Right ventricle myocardium superior (tissue), 1 donor: ENCODE measurements at places on chromosomes 3 and 15. TPM values are rescaled to one million over a fixed set of nuclear protein-coding genes. Genes with fewer than 3 reads are reported as not detected.

DNA sequence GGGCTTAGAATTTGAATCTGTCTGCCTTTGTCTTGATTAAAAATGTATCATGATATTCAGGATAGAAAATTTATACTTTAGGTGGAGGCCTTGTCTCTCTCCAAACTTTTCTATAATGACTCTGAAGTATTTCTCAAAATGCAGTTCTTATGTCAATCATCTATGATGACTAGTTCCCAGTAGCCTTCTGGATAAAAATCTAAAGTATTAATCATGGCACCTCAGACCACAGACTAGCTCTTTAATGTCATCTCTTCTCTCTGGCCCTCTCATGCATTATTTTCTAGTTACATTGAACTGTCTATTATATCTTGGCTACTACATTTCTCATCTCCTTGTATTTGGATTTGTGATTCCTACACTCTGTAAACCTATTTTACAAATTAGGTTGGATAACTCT lies 96.9 kb downstream of the ZPLD1 start:
- no peak for DNase-seq

- no peak for DNase-seq
Measured at GRCh38 chr3:98764472-98764884, 1.3 kb downstream of the ST3GAL6 start.

DNA sequence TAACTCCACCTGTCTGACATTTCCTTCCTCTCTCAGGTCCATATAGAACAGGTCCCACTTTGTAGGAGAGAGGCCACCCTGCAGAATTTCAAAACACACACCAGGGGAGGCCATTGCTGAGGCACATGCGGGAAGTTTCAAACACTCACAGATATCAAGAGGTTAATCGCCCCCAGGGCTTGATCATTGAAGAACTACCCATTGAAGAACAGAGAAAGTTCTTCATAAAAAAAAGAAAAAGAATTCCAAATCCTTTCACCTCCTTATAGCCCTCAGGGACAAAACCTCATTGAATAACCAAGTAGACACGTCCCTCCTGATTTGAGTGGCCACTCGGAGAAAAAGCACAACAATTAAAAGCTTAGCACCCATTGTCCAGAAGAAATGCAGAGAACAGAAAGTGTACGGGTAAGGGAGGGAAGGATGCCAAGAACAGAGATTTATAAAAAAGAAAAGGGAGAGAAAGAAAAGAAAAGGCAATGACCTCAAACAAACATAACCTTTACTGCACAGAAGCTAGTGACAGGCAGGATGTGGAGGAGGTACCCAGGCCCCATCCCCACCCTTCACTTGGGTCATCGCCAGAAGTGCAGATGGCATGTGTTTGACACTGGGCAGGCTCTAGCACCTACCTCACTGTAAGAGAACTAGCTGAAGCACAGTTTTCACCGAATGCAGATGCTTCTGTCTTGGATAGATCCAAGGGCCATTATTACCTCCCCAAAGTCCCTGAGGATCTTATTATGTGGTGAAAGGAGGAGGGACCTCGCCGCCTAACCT lies 112.3 kb upstream of the HES1 start:
- no peak for DNase-seq

DNA sequence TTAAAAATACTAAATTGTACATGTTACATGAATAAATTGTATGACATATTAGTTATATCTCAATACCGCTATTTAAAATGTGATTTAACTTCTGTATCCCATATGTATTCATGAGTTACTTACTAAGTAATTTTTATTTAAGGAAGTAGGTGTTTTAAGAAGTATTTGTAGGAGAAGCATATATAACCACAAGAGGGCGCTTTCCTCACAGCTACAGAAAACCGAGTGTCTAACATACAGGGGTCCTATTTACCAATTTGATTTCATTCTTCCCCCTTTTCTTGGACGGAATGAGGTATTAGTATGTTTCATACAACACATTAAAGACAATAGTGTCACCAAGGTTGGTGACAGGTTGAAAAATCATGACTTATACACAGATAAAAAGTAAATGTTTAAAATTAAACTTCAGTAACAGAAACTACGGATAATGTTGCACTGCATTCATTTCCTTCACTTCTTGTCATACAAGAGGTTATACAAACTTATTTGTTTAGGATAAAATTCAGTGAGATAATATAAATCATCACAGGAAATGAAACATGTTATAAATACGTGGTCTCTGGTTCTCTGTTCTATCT lies 253.6 kb downstream of the MAGI1 start:
- no peak for DNase-seq

DNA sequence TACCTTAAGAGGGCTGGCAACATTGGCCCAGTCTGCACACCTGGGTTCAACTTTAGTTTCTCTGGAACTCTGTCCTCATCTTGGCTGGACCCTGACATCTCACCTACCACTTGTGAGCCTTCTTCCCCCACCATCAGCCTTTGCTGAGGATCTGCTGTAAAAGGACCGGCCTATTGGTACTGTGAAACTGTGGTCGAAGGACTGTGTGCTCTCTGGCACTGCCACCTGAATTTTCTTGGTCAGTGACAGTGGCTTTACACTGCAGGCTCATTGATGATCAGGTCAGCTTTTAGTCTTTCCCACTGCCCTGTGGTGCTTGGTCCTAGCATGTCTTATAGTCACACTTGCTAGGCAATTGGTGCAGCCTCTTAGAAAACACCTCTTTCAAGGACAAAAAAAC lies 86.9 kb downstream of the PEX5L start:
- no peak for DNase-seq

- DNase-seq: no peak
Measured at GRCh38 chr3:27097182-27097581, 272.0 kb downstream of the NEK10 start.

The PIF1 gene
- 0.35 TPM for total RNA-seq

The ONECUT1 gene
- not detected for total RNA-seq

The TGM4 gene
- total RNA-seq: not detected

- DNase-seq: peak; percentile 59
Measured at GRCh38 chr15:74319596-74320351, 47.7 kb downstream of the CYP11A1 start.

DNA sequence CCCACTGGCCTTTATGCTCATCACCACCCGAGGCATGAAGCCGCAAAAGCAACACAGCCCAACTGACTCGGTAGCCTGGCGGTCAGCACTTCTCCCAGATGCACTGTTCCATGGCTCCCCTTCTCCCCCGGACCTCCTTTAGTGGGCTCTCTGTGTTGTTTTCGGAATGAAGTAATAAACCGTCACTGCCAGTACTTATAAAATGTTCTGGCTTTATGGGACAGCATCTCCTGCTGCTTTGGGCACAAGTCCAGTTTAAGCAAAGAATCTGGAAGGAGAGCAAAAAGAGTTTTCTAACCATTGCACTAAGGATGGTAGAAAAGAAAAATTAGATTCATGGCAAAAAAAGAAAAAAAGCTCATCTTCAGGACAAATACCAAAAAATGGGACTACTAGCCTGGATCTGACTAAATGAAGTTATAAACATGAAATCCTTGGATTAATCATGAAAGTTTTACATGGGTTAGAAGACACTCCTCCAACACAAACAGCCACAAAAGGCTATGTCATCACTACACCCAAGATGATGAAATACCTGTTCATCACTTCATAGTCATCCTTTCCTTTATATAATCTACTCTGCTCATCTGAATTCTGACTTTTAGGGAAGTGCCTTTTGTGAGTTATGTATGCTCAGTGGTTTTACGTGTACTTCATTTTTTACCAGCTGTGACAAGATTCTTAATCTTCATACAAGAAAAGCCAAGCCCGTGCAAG lies 89.5 kb upstream of the UBE2E2 start:
- no peak for DNase-seq

DNA sequence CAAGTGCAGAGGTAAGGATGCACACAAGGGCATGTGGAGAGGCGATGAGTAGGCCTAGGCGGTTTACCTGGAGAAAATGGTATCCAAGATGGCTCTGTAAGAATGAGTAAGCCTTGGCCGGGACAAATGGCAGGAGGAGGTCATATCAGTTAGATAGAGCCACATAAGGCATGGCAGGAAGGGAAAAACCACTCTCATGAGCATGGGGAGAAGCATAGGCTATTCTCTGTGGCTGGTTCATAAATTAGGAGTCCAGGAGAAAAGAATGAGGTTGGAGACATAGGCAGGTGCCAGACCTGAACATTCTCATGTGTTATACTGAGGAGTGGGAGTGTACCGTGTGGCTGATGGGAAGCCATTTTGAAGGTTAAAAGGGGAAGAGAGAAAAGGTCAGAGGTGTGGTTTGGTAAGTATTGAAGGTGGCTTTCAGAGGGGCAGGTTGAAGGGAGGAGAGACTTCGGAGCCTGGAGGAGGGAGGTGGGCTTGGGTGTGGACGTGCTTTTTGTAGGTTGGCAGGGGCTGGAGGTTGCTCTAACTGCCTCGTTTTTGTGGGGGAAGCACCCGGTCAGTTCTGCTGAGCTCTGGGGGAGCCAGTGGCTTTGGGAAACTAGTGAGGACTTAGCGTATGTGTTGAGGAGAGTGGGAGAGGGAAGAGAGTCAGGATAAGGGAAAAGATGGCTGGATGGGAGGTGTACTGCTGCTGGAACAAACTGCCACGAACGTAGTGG lies 4.6 kb upstream of the FAM43A start:
- DNase-seq: no peak

The ROPN1 gene
- total RNA-seq: not detected

The MST1R gene
- 1.5 TPM for total RNA-seq

The GOLGA6D gene
- total RNA-seq: not detected

DNA sequence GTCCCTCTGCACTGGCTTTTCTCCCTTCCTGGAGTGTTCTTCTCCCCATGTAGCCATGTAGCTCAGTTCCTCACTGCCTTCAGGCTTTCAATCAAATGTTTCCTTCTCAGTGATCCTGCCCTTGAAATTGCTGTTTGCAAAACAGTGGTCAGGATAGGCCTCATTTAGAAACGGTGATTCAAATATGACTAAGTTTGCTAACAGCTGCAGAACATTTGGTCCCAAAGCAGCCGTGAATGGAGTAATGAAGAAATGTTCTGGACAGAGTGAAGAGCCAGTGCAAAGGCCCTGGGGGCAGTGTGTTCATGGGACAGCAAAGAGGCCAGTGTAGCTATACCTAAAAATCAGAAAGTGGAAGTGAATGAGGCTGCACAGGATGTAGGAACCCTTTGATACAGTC lies 223.4 kb downstream of the FEZF2 start:
- DNase-seq: no peak

GRCh38 chr3:114538211-114538610 lies 244.4 kb downstream of the TIGIT start:
- no peak for DNase-seq

GRCh38 chr3:115851571-115851970 lies 228.3 kb downstream of the GAP43 start:
- DNase-seq: no peak

- DNase-seq: no peak
Measured at GRCh38 chr3:116280130-116280740, 165.1 kb downstream of the LSAMP start.

GRCh38 chr3:11275926-11276325 lies 3.7 kb downstream of the ATG7 start:
- DNase-seq: no peak

The GABRB3 gene
- 1.6 TPM for total RNA-seq

The CP gene
- 4.7 TPM for total RNA-seq

DNA sequence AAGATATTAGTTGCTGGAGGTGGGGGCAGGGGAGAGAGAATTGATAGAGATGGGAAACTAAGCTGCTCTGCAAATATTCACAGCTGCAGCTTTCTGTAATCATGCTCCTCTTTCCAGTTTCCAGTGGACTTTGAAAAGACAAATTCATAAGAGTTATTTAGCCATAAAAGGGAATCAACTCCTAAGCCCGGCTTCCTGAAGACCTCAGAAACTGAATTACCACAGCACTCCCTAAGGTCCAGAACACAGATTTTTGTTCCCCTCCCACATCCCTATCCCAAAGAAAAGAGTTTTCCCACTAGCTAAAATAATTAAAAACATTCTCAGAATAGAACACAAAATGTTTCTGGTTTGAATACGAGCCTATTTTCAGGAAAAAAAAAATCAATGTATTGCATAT lies 871.8 kb upstream of the NR2F2 start:
- no peak for DNase-seq

GRCh38 chr3:117726776-117727175 lies 1017.2 kb downstream of the TUSC7 start:
- DNase-seq: no peak

DNA sequence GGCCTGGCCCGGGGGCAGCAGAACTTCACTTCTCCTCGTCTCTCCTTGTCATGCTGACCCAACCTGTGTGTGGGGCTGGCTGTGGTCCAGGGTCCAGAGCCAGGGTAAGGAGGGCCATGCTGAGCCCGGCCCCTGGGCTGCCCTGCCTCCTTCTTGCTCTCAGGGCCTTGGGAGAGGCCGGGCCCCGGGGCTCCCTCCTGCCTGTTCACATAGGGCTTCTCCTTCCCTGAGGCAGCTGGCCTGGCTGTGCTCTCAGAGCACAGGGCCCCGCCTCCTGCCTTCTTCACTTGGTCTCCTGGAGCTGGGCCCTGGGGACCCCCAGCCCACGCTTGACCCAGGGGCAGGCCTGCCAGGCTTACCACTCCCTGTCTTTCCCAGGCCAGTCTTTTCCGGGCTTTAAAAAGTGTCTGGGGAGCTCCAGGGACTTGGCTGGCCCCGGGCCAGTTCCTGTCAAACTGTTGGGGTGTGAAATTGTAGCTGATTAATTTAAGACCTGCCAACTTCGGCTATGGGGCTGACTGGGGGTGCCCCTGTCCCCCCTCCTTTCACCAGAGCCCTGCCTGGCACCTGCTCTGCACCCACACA lies 11.8 kb downstream of the PLXNA1 start:
- peak; percentile 87 for DNase-seq

DNA sequence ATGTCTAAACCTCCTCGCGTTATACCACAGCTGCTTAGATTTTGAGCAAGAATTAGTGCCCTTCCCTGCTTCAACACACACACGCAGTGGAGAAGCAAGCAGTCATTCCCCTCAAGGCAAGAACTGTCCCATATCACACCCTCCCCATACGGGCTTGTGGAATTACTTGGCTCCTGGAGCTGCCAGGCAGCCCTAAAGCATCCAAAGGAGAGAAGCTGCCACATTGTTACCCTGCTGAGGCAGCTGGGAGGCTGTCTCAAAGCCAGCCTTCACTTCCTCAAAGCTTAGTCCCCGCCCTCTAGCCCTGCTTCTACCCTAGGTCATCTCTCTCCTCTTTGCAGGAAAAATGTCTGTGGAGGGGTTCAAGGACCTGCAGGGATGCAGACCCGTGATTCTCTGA lies 153.4 kb downstream of the RORA start:
- no peak for DNase-seq

- no peak for DNase-seq
Measured at GRCh38 chr3:169266351-169266750, 397.2 kb downstream of the MECOM start.
